ENCODE measurements at places on chromosomes 11 and 22.

- no peak for DNase-seq
Measured at GRCh38 chr11:28114116-28114515, 5.9 kb downstream of the METTL15 start.

DNA sequence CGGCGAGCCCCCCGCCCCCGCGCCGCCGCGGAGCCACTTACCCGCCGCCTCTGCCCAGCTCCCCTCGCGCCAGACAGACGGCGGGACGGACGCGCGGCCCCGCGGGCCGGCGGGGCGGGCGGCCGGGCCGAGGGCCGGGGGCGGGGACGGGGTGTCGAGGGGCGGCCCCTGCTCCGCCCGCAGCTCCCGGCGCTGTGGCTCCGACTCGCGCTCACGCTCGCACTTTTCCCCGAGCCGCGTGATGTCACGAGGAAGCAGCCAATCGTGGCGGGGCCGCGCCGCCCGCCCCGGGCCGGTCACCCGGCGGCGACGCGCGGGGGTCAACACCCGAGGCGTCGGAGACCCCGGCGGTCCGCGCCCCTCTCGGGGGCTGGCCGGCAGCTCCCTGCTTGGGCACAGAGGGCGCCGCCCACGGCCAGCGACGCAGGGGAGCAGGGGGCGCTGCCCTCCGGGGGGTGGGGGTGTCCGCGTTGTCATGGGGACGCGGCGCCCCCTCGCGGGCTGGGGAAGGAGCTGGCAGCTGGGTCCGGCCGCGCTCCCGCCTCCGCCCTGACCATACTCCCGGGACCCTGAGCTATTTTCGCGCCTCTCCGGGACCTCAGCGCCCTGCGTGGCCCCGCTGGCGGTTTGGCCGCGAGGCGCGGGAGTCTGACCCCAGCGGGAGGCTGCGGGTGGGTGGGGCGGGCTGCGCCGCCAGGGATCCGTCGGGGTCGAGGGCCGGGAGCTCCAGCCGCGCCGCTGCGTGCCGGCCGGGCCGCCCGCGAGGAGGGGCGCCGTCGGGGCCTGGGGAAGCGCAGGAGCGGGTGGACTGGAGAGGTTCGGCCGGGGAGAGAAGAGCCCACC, at the start of gene CHRM4:
TSS of gene CHRM4 (minus strand) at position 199 of the 843 bp plus-strand sequence. CDS start 5,219 bp downstream, outside the sequence.
- no peak for DNase-seq

DNA sequence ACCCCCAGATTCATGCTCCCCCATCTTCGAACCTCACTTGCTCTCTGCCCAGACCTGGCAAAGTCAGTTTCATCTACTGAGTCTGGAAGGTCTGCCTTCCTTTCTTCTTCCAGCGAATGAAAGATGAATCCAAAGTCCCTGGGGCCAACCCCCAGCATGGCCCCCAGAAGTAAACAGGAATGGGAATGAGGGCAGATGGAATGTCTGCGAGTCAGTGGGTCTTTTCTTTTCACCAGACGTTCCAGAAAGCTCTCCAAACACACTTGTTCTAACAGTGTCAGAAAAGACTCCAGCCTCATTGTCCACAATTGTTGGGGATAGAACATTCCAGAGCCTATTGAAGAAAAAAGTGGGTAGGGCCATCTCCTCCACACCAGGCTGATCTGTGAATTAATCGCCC, 28.6 kb downstream of the RIBC2 start:
- DNase-seq = no peak

DNA sequence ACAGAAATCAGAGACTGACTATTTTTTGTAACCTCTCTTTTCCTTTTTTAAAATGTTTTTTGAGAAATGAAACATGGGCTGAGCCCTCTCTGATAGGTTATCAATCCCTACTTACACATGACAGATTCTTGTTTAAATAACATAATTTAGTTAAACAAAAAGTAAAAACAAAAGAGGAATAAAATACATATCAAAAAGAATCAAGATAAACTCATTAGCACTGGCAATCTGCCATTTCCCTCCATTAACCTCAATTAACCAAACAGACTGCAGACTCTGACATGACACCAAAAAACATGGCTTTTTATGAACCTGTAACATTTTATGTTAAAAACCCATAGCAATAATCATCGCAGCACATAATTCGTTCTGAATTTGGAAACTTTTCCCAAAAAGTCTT, 284.4 kb upstream of the MTNR1B start:
- no peak for DNase-seq

DNA sequence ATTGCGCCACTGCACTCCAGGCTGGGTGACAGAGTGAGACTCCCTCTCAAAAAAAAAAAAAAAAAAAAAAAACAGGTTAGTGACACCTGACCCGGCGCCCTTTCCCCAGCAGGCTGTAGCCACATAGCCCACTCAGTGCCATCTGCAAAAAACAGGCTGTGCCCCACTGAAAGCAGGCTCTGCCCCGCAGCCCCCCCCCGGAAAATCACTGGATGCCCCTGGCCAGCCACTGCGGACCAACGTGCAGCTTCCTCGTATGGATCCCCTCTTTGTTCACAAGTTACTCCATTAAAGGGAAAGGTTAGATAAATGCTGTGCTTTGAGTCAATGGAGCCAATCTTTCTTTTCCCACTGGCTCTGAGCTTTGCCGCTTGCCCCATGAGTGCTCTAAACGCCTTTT, 660.3 kb downstream of the TBC1D22A start:
- DNase-seq = no peak

DNA sequence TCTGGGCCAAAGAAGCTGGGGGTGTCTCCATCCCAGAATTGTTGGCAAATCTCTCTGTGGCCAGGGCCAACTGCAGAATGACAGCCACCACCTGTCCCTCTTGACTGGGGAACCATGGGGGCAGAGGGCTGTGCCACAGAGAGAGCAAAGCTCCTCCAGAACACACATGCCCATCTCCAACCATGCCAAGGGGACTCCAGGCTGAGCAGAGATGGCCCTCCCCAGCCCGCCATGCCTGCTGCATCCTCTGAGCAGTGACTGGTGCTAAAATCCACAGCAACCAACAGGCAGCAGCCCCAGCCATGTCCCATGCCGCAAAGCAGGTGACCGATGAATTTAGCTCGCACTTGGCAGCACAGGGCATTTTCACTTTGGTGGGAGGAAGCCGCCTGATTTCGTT, 45.0 kb downstream of the LARGE1 start:
- no peak for DNase-seq

GRCh38 chr11:129208863-129209262, 16.7 kb upstream of the ARHGAP32 start:
- no peak for DNase-seq
